HTR-8/SVneo (cell line): ENCODE measurements at places on chromosomes 13 and 19.

DNA sequence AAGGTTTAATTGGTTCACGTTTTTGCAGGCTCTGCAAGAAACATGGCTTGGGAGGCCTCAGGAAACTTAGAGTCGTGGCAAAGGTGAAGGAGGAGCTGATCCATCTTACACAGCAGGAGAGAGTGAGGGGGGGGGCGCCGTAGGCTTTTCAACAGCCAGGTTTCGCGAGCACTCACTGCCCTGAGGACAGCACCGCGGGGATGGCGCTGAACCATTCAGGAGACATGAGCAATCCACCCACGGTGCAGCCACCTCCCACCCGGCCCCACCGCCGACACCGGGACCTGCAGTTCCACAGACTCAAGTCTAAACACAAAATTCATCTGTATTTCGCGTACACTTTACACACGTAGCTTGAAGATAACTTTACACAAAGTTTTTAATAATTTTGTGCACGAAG, 73.6 kb downstream of the KDM4B start:
- no peak for DNase-seq

DNA sequence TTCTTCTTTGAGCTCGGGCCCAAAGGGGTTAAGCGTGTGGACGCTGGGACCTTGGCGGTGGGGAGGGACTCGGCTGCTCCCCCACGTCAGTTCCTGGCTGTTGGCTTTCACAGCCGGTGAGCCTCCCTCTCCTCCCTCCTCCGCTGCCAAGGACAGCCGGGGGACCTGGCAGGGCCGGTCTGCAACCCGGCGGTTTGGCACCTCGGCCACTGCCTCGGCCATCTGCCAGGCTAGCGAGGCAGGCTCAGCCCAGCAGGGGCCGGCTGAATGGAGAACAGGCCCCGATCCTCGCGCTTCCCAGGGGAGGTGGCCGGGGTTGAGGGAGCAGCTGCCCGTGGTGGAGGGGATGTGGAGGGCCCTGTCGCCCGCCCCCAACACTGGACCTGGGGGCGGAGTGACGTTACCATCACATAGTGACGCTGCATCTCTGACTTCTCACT, 5.0 kb downstream of the TLE5 start:
- no peak for DNase-seq

GRCh38 chr13:99501184-99501847, at the start of gene TM9SF2:
Gene TM9SF2, plus strand, starts transcription at chr13:99501472. Its CDS starts 135 bp downstream, at chr13:99501607.
- DNase-seq, result peak; percentile 88

DNA sequence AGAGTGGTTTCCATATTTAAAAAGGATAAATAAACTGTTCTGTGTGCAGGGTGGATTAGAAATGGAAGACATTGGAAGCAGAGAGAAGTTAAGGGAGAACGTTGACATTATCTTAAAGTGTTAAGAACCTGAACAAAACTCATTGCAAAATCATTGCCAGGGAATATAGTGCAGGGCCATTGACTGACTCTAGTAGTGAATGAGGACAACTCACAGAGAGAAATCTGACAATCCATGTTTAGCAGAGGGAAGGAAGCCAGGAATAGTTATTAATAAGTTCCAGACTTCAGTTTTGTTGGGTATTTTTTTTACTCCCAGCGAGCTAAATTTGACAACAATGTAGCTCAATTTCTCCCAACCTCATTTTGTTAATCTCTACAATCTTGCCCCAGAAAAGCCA, 554.8 kb upstream of the GPC6 start:
- DNase-seq, result no peak

GRCh38 chr13:101144808-101145419, 271.4 kb downstream of the NALCN start:
- DNase-seq, result peak; percentile 18

- DNase-seq, result no peak
Observed at GRCh38 chr13:73462241-73462640, 403.4 kb downstream of the KLF5 start.

- no peak for DNase-seq
Observed at GRCh38 chr19:47377208-47377701, 28.1 kb downstream of the DHX34 start.
